CD4-positive, alpha-beta T cell treated with Interleukin-17A for 1 hour (primary cell): ENCODE measurements at places on chromosomes 7 and 10.
A peak's percentile ranks its signal among the peaks of the same experiment; 100 is the strongest.

DNA sequence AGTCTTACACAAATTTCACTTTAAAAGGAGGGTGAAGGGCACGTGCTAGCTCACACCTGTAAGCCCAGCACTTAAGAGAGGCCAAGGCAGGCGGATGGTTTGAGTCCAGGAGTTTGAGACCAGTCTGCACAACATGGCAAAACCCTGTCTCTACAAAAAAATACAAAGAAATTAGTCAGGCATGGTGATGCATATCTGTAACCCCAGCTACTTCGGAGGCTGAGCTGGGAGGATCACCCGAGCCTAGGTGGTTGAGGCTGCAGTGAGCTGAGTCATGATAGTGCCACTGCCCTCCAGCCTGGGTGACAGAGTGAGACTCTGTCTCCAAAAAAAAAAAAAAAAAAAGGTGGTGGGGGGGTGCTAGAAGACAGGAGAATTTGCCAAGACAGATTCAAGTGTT lies 237.3 kb upstream of the KLF14 start:
- DNase-seq, result peak; percentile 53

- no peak for DNase-seq
These were observed 167.9 kb upstream of the PFKP start for GRCh38 chr10:2899246-2899951.

- no peak for DNase-seq
These were observed 100.0 kb downstream of the TCERG1L start for GRCh38 chr10:131211559-131211958.

DNA sequence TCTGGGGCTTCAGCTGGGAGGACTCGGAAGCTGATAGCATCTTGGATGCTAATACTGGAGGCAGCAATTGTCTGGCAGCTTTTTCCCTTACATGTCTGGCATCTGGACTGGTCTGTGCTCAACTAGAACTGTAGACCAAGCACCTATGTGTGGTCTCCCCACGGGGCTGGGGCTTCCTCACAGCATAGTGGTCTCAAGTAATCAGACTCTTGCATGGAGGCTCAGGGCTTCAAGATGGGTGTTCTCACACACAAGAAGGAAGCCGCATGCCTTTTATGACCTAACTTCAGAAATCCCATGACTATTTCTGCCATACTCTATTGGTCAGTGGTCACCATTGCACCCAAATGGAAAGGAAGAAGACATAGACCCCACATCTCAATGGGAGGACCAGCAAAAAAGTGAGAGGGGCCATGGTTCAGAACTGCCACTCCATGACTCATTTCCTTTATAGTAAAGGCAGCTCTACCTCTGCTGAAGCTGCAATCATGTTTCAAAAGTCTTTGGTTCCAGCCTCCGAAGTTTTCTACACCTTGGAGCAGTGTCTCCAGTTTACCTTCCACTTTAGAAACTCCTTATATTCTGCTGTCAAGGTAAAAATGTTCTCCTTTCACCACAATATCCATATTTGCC lies 14.7 kb downstream of the AOC1 start:
- DNase-seq, result no peak

DNA sequence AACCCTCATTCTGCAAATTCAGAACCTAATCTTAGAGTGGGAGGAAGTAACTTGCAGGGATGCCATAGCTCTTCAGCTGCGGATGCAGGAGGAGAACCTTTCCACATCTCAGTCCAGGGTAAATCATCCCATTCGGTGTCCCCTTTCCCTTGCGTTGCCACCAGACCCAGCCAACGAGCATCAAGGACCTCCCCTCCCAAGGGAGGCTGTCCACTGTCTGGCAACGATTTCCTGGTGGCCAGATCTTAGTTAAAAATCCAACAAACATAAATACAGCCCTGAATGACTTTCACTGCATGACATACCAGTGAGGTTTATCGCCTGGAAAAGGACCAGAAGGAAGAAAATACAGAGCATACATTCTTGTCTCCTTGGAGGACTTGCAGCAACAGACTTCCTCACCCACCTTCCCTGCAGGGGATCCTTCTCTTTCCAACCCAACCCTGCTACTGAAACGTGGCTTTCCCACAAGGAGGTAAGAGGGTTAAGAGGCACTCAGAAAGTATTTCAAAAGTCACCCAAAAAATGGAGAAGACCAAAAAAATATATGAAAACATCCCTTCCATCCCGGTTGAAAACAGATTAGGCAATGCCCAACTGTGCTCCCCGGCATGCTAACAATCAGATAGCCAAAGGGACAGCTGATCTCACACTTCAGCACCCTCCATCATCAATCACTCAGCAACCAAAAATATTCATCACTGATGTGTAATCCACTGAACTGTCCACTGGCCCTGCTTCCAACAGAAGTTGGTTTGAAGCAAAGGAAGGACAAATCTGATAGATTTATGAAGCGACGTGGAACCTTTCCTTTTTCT lies 206.6 kb downstream of the TNS3 start:
- no peak for DNase-seq
